Psoas muscle (tissue), 8 donors: ENCODE measurements at places on chromosomes 12 and 14. TPM values are rescaled to one million over a fixed set of nuclear protein-coding genes. Genes with fewer than 3 reads are reported as not detected.

GRCh38 chr14:59085207-59085739 lies 103.2 kb upstream of the DAAM1 start:
- no peak for DNase-seq

DNA sequence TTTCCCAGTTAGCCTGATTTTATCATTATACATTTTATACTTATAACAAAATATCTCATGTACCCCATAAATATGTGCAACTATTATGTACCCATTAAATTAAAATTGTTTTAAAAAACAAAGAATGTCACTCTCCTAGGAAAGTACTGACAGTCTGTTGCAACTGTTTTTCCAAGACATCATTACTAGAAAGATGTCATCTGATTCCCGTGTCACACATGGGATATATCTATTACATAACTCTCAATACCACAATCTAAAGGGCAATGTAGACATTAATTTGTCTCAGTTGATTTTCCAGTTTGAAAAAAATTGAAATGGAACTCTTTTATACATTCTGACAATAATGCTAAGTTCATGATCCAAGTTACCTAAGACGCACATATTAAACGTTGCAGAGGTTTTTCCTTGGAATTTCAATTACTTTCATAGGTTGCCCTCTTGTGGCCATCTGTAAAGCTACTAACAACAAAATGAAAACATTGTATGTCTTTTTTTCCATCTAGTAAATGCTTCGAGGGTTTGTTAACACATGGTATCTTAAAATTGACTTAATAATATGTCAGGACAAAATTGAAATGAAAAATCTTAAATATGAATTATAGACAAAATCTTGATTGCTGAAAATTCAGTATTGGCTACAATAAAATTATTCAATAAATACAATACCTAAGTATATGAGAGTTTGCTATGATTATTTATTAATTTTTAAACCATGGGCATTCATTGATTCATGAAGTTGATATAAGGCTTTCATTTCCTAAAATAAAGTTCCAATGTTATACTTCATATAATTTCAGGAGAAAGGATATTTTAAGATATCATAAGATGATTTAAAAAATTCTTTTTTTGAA lies 131.6 kb downstream of the PPFIA2 start:
- no peak for DNase-seq

- no peak for DNase-seq
These were observed 191.9 kb downstream of the LRIG3 start for GRCh38 chr12:58728397-58728796.

- no peak for DNase-seq
These were observed 442.5 kb downstream of the NELL2 start for GRCh38 chr12:44433659-44434058.

DNA sequence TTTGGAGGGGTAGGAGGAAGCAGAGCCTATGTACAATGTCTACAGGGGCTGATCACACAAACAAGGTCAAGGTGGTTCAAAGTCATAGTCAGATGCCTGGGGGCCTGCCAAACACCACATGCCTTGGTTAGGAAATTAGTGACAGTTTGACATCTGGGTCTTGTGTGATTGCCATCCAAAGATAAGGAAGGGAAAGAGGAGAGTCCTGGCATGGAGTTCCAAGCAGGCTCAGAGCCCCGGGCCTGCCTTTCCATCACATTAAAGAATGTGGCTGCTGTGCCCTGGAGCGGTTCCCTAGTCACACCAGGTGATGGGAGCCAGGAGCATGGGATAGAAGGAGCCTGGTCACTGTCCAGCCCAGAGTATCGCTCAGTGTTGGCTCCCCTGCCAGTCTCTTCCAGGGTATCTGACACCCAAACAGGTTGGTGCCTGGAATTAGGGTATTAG lies 53.6 kb upstream of the BCL2L14 start:
- no peak for DNase-seq

PAH gene
- total RNA-seq = 0.62 TPM

DNA sequence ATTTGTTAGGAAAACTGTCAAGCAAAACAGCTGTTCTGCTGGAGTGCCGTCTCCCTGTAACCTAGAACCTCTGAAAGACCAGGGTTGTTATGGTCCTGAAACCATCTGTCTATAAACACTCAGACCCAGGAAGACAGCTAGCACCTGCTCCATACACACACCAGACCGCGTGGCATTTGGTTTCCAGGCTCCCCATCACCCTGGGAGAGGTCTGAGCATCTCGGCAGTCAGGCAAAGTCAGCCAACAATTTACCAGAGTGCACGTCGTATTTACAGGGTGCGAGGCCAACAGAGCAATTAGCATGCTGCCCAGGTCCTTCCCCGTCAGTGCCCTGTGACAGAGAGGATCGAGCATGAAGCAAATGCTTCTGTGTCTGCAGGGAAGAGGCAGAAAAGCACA lies 272.5 kb downstream of the SLC15A4 start:
- DNase-seq = no peak

GRCh38 chr12:58298803-58299202 lies 357.4 kb downstream of the ATP23 start:
- no peak for DNase-seq

KCNH3 gene
- total RNA-seq = not detected

TBX5 gene
- total RNA-seq = 0.26 TPM

DNA sequence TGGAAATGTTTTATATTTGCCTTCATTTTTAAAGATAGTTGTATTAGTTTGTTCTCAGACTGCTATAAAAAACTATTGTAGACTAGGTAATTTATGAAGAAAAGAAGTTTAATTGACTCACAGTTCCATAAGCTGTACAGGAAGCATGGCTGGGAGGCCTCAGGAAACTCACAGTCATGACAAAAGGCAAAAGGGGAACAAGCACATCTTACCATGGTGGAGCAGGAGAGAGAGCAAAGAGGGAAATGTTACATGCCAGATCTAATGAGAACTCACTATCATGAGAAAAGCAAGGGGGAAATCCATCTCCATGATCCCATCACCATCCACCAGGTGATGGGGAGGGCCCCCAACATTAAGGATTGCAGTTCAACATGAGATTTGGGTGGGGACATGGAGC lies 35.5 kb upstream of the UNC79 start:
- no peak for DNase-seq

GRCh38 chr12:2986876-2987275 lies 27.7 kb downstream of the TEAD4 start:
- no peak for DNase-seq

DNA sequence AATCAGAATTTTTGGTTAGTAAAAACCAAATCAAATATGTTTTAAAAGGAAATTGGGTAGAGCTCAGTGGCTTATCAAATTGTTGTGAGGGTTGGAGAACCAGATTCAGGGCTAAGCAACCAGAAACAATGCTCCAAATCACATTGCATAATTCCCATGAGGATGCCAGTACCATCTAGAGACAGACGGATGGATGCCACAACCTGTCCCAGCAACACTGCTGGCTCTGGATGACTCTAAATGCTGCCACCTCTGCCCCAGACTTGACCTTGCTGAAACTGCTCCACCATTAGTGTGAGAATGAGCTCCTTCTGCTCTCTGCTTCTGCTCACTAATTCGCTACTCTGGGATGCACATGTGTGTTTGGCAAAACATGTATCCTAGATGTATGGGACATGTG lies 43.9 kb downstream of the FRS2 start:
- no peak for DNase-seq

HCAR1 gene
- 0.05 TPM for total RNA-seq

DNA sequence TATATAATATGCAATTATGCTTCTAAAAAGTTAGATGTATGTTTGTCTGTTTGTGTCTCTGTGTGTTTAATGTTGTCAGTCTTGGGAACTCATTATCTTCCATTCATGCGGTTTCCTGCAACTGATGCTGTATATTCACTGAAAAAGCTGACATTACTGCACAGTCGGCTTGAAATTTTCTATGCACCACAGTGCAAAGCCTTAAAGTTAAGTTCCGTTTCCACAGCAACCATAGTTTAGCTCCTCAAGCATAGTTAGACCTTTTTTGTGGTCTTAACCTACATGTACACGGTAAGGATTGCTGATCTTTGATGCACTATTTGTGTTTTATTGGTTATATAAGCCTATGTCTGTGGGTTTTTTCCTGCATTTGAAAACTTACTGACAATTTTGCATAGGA lies 309.4 kb downstream of the KCNC2 start:
- no peak for DNase-seq

MYH6 gene
- 245 TPM for total RNA-seq

FAM161B gene
- 5.1 TPM for total RNA-seq

GRCh38 chr12:95611676-95612309 lies 60.5 kb upstream of the USP44 start:
- no peak for DNase-seq

GRCh38 chr14:77002335-77002734 lies 26.2 kb downstream of the IRF2BPL start:
- no peak for DNase-seq

DNA sequence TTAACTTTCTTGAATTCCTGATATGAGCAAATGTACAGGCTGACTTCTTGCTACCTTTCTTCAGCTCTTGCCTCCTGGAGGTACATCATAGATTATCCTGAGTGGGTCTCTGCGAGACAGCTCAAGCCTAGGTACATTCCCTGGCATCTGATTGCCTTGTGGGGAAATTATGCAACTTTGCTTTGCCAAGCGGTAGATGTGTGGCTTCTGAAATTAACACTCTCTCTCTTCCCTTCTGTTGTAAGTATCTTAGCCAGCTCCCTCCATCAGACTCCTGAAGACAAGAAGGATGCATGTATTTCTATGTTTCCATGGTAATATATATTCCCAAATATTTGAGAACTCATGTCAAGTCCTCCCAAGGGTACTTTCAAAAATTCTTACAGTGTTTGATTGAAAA lies 16.2 kb upstream of the SLC16A7 start:
- no peak for DNase-seq

- DNase-seq = peak; percentile 24
These were observed 53.5 kb downstream of the PHLDA1 start for GRCh38 chr12:75977952-75978671.
